ENCODE measurements at places on chromosomes 11 and 22. TPM values are rescaled to one million over a fixed set of nuclear protein-coding genes. Genes with fewer than 3 reads are reported as not detected.

LRRC56 gene
- polyA plus RNA-seq: 2.4 TPM

MMP3 gene
- polyA plus RNA-seq: 0.48 TPM

ST3GAL4 gene
- polyA plus RNA-seq: 6.1 TPM

- H3K4me3 ChIP-seq: no peak overlapping the region
- H3K4me1 ChIP-seq: no peaks in the 10 kb centered on the region
- DNase-seq: no peak
These were observed 111.1 kb downstream of the NCAM1 start for GRCh38 chr11:113072237-113072858.

DNA sequence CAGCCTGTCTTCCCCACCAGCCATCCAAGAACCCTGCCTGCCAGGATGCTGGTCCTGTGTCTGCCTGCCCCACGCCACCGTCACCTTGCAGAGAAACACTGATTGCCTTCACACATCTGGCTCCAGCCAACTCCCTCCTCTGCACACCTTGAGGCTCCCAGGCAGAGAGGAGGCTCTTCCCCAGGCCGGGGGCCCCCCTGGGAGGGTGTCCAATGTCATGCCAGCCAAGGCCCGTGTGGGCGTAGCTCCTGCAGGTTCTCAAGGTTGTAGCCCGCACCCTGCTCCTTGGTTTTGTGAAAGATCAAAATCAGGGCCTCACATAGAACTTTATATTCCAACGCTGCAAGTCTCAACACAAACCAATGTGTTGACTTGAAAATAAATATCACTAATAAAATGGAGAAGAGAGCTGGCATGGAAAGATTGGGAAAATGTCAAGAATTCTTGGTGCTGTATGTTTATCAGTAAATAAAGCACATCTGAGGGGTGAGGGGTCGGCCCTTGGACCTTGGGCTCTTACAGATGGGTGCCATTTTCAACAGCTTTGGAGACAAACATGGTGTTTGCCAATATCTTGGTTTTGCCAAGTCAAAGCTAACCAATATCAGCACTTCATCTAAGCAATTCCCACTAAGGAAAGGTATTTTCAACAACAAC lies 6.7 kb upstream of the PPARA start:
- H3K4me1 ChIP-seq: no peaks in the 10 kb centered on the region
- no peaks in the 10 kb centered on the region for H3K36me3 ChIP-seq
- H3K27ac ChIP-seq: no peak overlapping the region
- no peaks in the 10 kb centered on the region for H3K27me3 ChIP-seq
- no peak overlapping the region for H3K4me3 ChIP-seq

GRCh38 chr11:91129596-91129995 lies 906.7 kb upstream of the CHORDC1 start:
- no peaks in the 10 kb centered on the region for H3K4me1 ChIP-seq
- H3K4me3 ChIP-seq: no peak overlapping the region
- H3K36me3 ChIP-seq: no peaks in the 10 kb centered on the region
- H3K27me3 ChIP-seq: no peaks in the 10 kb centered on the region
- no peak for DNase-seq

GRCh38 chr11:129766898-129767604 lies 48.6 kb upstream of the TMEM45B start:
- no peak overlapping the region for H3K27ac ChIP-seq
- no peaks in the 10 kb centered on the region for H3K27me3 ChIP-seq
- H3K4me1 ChIP-seq: no peaks in the 10 kb centered on the region
- H3K4me3 ChIP-seq: no peak overlapping the region
- no peak for DNase-seq
- H3K36me3 ChIP-seq: no peaks in the 10 kb centered on the region

DNA sequence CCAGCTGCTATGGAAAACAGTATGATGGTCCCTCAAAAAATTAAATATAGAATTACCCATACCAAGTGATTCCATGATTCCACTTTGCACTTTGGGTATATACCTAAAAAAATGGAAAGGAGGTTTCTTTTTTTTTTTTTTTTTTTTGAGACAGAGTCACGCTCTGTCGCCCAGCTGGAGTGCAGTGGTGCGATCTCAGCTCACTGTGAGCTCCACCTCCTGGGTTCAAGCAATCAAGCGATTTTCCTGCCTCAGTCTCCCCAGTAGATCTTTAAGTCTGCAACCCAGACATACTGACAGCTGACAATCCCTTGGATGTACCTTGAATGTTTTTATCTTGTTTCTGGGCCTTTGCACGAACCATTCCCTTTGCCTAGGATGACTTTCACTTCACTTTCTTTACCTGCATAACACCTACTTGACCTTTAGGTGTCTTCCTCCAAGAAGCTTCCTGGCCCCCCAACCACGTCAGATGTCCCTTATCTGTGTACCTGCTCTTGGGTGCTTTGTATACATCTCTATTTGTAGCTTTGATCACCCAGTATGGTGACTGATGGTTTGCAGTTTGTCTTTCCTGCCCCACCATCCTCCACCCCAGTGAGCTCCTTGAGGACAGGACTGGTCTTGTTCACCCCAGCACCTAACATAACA lies 11.6 kb downstream of the UCP3 start:
- no peak overlapping the region for H3K27ac ChIP-seq
- H3K27me3 ChIP-seq: no peaks in the 10 kb centered on the region
- peaks cover 14% of the 10 kb centered on the region for H3K4me1 ChIP-seq
- H3K4me3 ChIP-seq: no peak overlapping the region
- no peak for DNase-seq

DNA sequence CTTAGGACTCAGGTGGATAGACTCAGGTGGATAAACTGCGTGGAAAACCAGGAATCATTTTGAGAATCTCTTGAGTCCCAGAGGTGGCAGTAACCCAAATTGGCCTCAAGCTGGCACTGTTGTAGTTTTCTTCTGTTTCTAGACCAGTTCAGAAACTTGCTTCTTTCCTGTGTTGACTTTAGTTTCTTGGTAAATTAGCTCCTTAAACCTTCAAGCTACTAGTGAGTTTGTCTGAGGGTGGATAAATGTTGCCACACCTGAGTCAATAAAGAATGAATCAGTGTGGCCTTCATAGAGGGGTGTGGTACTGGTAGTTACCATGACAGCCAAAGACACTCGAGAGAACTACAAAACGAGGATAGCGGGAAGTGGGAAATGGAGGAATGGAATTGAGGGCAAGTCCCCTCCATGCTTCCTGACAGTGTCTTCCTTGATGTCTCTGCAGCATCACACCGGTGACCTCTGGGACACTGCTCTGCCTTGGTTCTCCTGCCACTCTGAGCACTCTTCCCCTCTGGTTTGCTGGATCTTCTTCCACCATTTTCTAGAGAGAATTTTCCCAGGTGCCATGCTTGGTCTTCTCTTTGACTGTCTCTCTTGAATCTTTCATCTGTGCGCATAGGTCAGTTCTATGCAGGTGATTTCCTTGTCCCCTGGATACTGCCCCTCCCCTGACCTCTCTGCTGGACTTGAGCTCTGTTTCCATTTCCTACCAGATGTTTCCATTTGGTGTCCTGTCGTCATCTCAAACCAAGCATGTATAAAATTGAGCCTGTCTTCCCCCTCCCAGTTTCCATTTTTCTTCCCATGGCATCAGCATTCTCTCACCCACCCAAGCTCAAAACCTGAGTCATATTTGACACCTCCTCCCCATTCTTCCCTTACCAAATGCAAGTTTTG lies 7.2 kb downstream of the POLD4 start:
- DNase-seq: peak; percentile 62
- no peak overlapping the region for H3K4me3 ChIP-seq
- no peaks in the 10 kb centered on the region for H3K27me3 ChIP-seq

DNA sequence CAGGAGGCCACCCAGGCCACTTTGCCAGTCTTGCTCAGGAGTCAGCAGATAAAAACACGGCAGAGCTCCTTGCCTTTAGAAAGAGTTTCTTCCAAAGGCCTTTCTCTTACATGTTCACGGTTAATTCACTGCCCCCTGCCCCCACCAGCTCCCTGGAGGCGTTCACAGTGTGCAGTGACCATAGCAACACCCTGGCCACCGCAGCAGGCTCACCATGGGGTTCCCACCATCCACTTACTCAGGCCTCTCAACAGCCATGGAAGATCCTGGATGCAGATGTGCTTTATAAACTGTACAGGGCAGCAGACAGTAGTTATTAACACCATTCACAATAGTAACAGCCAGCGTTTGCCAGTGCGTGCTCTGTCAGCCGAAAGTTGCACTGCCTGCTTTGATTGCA lies 10.6 kb upstream of the MYO7A start:
- H3K36me3 ChIP-seq: no peaks in the 10 kb centered on the region
- H3K4me3 ChIP-seq: no peak overlapping the region
- DNase-seq: no peak
- H3K27ac ChIP-seq: no peak overlapping the region
- no peaks in the 10 kb centered on the region for H3K27me3 ChIP-seq

Data from thymus (tissue), 14 donors.